Stimulated activated CD8-positive, alpha-beta memory T cell treated with anti-CD3 and anti-CD28 coated beads, Interleukin-7, amount 100 ng/mL, for 4 hours (primary cell): ENCODE measurements at places on chromosomes 7 and 10.
A peak's percentile ranks its signal among the peaks of the same experiment; 100 is the strongest.

- no peak for DNase-seq
Measured at GRCh38 chr10:38146579-38147333, 52.6 kb downstream of the ZNF37A start.

DNA sequence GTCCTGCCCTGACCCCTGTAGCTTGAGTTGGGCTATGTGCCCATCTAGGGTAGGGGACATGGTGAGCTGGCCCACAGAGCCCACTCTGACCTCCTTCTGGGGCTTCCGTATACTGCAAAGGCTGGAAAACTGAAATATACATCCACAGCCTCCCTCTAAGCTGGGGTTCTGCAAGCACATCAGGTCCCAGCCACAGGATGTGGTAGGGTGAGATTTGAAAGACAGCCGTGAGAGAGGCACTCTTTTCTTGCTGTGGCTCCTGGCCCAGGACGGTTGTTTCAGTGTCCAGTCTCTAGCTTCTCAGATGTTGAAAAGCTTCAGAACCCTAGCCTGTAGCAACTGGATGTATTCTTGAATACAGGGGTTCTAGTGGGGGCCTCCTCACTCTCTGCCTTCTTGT lies 60.1 kb upstream of the ADRB1 start:
- no peak for DNase-seq

- DNase-seq = no peak
Measured at GRCh38 chr7:109868215-109868860, 1222.6 kb upstream of the LRRN3 start.

DNA sequence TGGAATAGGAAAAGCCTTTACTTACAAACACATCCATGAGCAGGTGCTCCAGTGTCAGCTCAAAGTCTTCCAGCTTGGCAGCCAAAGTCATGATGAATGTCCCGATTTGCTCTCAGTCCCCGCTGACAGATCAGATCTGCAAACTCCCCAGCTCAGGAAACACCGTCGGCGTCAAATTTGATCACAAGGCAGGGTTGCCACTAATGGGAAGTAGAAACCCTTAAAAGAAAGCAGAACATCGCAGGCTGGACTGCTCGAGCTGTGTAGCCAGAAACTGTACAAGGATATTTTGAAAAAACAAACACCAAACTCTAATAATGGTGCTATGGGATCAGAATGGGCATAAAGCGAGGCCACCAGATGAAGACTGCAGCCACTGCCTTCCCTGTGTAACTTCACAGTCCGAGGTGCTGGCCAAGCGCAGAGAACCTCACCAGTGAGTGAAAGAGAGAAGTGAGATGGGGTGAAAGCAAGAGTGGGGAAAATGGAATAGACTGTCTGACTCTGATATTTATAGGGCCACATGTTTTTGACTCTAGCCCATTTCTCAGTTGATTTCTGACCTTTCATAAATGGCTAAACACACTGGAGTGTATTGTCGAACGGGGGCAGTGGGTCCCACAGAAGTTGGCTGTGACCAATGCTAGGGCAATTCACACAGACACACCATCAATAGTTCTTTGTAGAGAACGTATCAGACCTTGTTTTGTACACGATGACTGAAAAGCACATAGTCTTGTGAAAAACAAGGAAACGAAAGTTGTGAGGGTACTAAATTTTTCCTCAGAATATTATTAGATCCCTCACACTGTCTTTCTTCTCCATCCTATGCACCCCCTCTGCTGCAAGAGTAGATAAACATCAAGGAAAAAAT lies 306.2 kb downstream of the FRMD4A start:
- DNase-seq = no peak

GRCh38 chr7:106460792-106461254 lies 176.0 kb upstream of the NAMPT start:
- no peak for DNase-seq

DNA sequence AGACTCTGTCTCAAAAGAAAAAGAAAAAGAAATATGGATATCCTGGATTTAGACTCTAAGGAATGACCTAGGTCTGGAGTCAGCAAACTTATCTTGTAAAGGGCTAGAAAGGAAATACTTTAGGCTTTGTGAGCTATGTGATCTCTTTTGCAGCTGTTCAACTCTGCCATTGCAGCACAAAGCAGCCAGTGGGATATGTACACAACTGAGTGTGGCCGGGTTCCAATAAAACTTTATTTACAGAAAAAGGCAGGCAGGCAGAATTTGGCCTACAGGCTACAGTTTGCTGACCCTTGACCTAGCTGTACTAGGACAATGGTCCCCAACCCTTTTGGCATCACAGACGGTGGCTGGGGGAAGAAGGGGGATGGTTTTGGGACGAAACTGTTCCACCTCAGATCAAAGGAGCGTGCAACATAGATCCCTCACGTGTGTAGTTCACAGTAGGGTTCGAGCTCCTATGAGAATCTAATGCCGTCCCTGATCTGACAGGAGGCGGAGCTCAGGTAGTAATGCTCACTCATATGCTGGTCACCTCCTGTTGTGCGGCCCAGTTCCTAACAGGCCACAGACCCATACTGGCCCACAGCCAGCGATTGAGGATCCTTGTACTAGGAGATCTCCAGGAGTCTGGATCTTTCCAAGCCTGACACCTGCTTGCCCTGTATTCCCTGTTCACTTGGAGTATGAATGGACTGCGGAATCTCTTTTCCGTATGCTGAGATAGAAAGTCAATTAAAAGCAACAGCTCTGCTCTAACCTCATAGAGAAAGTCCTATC lies 63.0 kb downstream of the CUL1 start:
- DNase-seq = no peak

- no peak for DNase-seq
Measured at GRCh38 chr7:113628948-113629847, 289.6 kb downstream of the PPP1R3A start.

DNA sequence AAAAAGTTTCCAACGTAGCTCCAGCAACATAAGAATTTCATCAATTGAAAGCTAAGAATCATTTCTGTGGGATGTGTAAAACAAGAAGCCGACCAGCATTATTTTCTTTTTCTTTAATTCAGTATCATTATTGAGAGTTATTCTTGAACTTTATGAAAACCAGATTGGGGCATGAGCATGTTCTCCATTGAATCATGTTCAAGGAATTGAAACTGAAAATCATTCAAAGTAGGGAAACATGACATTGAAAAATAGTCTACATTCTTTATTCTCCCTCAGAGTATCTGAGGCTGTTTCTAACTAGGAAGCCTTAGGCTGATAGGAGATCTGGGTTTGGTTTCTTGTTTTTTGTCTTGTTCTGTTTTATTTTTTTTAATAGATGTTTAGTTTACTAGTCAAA lies 253.7 kb downstream of the DYNC1I1 start:
- no peak for DNase-seq

- DNase-seq = peak; percentile 86
Measured at GRCh38 chr7:106717955-106718871, 57.3 kb upstream of the CCDC71L start.

DNA sequence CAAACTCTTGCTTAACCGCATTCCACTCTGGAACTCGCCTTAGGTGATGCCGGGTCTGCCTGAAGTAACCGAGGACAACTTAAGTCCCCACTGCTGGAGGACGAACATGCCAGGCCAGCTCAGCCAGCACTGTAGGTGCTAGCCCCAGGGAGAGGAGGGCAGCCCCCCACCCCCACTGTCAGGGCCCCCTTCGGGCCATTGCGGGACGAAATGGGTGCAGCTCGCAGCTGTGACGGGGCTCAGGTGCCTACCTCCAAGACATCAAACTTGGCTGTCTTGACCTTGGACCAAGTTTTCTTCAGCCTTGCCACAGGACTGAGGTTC lies 60.4 kb downstream of the CSGALNACT2 start:
- no peak for DNase-seq

DNA sequence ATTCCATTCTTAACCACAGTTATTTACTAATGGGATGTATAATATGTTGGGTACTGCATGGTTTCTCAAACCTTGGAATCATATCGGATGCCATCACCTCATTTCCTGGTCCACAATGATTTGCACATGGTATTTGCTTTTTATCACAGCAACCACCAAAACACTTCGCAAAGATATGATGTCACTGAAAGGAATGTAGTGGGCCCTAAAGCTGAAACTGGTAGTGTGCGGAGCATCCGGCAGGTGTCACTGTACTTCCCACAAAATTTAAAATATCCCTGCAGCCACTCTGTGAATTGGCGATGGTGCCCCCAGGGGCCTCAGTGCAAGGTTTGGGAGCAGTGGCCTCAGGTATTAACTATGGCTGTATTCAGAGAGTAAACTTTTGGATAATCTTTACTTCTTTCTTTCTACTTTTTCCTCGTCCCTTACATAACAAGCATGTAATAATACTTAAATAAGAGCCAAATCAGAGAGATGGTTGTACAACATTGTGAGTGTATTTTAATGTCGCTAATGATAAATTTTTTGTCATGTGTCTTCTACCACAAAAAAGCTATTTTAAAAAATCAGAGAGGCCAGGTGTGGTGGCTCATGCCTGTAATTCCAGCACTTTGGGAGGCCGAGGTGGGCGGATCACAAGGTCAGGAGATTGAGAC lies 66.2 kb downstream of the FAM241B start:
- no peak for DNase-seq

DNA sequence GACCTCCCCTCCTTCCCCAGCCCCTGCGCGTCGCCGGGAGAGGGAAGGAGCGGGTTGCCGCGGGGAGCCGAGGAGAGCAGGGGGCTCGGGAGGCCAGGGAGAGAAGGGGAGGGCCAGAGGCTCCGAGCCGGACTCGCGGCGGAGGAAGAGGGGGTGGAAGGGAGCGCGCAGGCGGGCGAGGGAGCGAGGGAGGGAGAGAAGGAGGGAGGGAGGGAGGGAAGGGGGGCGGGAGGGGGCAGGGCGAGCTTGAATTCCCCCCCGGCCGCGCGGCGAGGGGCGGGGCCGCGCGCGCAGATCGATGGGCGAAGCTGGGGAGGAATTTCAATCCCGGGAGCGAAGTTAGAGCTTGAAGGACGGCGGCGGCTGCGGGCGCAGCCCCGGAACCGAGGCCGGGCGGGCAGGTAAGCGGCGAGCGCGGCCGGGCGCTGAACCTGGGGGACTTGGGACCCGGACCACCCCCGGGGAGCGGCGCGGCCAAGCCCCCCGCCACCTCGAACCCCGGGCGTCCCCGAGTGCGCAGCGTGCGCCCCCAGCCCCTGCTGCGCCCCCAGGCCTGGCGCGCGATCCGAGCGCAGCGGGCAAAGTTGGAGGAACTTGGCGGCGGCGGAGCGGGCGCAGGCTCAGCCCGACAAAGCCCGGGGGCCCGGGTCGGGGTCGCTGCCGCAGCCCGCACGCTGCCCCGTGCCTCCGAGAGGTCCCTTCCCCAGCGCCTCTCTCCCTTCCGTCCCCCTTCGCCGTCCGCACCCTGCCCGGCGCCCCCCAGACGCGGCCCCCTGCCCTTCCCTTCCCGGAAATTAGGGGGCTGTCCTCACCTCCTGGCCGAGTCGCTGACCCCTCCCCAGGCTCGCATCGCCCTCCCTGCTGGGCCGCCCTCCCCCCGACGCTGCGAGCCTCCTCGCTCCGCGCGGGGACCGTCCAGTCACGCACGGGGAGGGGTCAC lies at the start of gene ELFN1:
ELFN1 (plus strand) TSS at position 324 of the 940 bp plus-strand sequence. CDS start 74,320 bp downstream, outside the sequence.
- no peak for DNase-seq

- DNase-seq = no peak
Measured at GRCh38 chr10:94194256-94194655, 168.5 kb downstream of the NOC3L start.

GRCh38 chr10:100791369-100792058 lies 46.1 kb downstream of the PAX2 start:
- DNase-seq = no peak

- DNase-seq = no peak
Measured at GRCh38 chr7:67788669-67789068, 792.0 kb downstream of the TYW1 start.

DNA sequence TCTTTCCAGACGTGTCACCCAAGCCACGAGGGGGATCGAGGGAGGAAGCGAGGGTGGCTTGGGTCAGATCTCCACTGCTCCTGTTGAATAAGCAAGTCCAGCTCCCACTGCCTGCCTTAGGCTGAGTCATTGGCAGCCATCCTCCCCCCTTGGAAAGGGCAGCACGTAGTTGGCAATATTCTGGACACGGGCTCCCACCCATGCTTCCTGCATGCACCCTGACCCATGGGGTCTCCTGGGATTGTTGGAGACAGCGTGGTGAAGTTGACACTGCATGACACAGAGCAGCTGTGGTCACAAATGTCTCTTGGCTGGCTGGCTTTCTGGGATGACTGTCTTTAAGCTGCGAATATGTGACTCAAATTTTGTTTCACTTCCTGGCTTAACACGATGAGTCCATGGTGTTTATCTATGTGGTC lies 11.2 kb downstream of the BTBD16 start:
- DNase-seq = no peak

DNA sequence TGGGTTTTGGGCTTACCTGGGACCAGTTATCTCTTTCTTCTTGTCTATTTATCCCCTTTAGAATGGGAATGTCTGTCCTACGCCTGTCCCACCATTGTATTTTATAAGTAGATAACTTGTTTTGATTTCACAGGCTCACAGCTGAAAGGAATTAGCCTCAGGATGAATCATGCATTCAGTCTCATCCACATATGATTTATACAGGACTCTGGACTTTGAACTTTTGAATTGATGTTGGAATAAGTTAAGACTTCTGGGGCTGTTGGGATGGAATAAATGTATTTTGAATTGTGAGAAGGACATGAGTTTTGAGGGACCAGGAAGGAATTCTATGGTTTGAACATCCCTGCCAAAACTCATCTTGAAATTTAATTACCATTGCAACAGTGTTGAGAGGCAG lies 112.6 kb downstream of the AMPH start:
- DNase-seq = no peak

DNA sequence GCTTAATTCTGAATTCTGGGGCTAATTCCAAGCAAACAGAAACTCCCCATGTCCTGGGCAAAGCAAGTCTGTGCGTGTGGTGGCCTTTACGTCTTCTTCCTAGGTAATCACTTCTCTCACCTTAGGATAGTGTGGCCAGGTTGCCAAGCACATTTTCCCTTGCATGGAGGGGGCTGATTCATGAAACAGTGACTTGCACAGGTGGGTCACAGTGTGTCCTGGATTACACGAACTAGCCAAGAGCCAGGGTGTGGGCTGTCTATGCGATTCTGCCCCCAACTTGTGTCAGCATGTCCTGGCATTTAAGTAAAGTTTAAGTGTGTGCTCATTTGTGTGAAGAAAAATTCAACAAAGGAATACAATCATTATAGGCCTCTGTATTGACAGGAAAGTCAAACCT lies 18.5 kb upstream of the SEM1 start:
- DNase-seq = no peak

GRCh38 chr10:108439397-108439796 lies 1274.9 kb upstream of the SORCS1 start:
- DNase-seq = no peak

GRCh38 chr7:28536259-28536658 lies 123.9 kb downstream of the CREB5 start:
- no peak for DNase-seq

GRCh38 chr7:103547451-103548284 lies 101.7 kb upstream of the SLC26A5 start:
- DNase-seq = no peak

- no peak for DNase-seq
Measured at GRCh38 chr7:155303039-155303593, 5.4 kb downstream of the INSIG1 start.
